ENCODE measurements at places on chromosomes 11 and 22.

DNA sequence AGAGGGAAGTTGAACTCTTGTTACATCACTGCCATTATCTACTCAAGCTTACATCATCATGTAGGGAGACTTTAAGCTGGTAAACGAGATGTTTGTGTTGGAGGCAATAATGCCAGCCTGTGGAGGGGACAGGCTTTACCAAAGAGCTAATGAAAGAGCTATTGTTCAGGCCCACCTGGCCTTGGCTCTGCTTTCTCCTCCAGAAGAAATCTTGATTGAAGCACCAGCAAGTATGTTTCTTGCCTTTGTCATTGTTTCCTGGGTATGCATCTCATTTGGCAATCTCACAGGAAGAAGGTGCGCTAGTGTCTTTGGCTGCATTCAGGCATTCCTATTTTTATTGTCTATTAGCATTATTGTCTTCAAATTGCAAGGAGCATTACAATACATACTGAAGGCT, 16.7 kb upstream of the CARD18 start:
- no peak for DNase-seq

DNA sequence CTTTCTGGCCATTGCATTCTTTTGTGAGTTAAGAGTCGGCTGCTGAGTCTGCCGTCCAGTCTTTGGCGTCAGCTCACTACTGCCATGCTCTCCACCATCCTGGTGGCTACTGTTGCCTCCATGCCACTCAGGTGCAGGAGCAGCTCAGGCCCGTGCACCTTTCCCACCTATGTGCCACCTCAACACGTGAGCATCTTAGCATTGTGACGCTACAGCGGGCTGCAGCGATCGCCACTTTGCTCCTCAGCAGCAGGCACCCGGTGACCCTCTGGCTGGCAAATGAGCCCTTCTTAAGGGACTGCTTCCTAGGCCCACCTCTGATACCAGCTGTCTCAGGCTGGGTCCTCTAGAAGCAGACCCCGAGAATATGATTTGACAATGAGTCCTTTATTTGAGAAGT, 11.5 kb upstream of the KMT5B start:
- no peak for DNase-seq

GRCh38 chr22:36585841-36586240, 56.9 kb upstream of the EIF3D start:
- DNase-seq, result no peak

DNA sequence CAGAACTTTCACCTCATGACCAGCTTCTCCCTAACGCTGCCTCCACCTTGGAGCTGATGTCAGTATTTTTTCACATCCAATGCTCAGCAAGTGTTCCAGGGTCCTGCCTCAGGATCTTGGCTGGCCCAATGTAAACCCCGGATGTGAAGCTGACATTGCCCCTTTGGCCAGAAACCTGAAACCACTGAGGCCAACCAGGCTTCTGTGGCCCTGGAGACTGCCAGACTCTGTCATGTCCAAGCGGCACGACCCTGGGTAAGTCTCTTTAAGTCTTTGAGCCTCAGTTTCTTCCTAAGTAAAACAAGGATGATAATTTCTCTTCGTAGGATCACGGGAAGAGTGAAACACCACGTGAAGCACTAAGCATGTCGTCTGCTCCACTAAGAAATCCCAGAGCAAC, 22.8 kb downstream of the SERPIND1 start:
- no peak for DNase-seq

DNA sequence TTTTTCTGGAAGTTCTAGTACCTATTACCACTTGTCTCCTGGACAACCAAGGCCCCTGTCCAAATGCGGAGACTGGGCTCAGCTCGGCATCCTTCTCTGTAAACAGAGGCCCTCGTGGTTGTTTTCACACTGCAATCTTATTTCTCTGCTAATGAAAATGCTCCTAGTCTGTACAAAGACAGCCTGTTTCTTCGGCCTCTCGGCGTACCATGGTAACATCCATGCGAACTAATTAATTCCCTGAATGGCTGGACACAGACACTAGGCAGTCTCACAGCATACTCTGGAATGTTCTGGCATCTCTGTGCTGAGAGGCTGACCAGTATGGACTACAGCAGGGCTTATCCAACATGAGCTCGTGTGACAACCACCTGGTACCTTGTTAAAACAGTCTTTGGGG, 5.7 kb downstream of the POLR3H start:
- no peak for DNase-seq

DNA sequence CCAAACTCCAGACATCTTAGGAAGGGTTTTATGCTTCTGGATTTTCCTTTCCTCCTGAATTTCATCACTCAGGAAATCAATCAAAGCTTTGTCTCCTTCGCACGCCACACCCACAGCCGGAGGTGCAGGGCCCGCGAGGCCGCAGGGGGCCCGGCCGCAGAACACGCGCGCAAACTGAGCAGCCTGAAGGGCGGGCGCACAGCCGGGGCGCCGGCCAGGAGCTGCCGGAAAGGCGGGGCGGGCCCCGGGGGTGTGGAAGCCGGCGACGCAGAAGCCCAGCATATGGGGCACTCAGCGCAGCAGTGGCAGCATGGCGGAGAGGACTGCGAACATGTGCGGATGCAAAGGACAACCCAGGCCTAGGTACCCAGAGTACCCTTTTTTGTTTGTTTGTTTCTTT, 33.1 kb upstream of the SPTBN2 start:
- no peak for DNase-seq

- DNase-seq, result no peak
Observed at GRCh38 chr22:35606916-35607315, 10.2 kb downstream of the MB start.

DNA sequence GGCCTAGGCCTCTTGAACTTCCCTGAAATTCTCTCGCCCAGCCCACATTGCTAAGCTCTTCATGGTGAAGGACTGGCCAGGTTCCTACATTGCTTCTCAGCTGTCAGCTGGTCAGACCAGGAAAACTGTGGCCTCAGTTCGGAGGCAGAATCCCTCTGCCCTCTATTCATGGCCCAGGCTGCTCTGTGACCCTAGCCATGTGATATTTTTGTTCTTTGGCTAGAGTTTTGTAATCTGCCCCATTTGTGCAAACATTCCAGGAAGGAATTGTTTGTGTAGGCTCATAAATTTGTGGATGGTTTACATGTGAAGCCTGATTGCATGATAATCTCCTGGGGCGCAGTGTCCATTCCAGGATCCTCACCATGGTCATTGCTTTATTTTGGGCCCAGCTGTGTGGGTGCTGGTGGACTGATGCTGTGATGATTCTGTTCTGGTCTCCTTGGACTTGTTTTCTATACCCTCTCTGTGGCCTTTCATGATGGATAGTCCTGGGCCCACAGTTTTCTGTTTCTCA, 149.1 kb upstream of the E2F8 start:
- no peak for DNase-seq

DNA sequence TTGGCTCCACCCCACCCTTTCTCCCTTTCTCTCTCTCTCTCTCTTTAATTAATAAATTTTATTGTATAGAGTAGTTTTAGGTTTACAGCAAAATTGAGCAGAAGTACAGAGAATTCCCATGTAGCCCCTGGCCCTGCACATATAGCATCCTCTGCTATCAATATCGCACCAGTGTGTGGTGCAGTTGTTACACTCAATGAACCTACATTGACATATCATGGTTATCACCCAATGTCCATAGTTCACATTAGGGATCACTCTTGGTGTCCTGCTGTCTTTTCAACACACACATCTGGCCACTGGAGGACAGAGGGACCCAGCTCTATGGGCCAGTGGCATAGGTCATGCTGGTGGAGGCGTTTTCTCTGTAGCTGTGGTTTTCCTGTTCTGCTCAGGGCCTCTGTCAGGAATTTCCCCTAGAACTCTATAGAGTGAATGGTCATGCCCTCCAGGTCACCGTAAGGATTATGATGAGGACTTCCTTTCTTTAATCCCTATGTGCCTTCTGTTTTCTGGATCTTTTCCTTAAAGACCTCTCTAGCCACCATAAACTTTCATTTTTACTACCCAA, 98.2 kb upstream of the NAV2 start:
- no peak for DNase-seq
